ENCODE measurements at places on chromosomes 7 and 10.
A peak's percentile ranks its signal among the peaks of the same experiment; 100 is the strongest.

- DNase-seq = peak; percentile 50
Observed at GRCh38 chr10:28375399-28376354, 72.8 kb upstream of the MPP7 start.

GRCh38 chr10:71443676-71444075, 47.0 kb downstream of the CDH23 start:
- no peak for DNase-seq

- peak; percentile 32 for DNase-seq
Observed at GRCh38 chr7:18458830-18459229, 36.7 kb upstream of the HDAC9 start.

DNA sequence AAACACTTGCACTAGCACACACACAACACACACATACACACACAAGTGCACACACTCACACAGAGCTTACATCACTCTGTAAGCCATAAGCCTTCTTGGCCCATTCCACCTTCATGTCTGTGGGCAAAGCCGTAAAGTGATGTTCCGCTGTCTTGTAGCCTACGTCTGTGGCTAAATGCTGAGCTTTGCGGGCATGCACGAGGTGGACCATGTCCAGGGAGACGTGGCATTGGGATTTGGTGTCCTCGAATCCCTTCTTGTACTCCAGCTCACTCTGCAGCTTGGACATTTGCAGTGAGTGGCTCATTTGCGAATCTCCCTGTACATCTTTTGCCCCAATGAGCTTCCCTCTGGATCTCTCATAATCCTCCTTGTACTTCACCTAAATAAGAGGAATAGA, 42.0 kb downstream of the NRAP start:
- no peak for DNase-seq

DNA sequence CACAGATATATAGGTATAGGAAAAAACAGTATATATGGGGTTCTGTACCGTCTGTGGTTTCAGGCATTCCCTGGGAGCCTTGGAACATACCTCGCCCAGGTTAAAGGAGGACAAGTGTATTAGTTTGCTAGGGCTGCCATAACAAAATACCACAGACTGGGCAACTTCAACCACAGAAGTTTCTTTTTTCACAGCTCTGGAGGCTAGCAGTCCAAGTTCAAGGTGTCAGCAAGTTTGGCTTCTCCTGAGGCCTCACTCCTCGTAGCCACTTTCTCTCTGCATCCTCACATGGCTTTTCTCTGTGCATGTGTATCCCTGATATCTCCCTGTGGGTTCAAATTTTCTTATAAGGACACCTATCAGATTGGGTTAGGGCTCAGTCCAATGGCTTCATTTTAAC, 189.1 kb downstream of the DNAH11 start:
- no peak for DNase-seq

DNA sequence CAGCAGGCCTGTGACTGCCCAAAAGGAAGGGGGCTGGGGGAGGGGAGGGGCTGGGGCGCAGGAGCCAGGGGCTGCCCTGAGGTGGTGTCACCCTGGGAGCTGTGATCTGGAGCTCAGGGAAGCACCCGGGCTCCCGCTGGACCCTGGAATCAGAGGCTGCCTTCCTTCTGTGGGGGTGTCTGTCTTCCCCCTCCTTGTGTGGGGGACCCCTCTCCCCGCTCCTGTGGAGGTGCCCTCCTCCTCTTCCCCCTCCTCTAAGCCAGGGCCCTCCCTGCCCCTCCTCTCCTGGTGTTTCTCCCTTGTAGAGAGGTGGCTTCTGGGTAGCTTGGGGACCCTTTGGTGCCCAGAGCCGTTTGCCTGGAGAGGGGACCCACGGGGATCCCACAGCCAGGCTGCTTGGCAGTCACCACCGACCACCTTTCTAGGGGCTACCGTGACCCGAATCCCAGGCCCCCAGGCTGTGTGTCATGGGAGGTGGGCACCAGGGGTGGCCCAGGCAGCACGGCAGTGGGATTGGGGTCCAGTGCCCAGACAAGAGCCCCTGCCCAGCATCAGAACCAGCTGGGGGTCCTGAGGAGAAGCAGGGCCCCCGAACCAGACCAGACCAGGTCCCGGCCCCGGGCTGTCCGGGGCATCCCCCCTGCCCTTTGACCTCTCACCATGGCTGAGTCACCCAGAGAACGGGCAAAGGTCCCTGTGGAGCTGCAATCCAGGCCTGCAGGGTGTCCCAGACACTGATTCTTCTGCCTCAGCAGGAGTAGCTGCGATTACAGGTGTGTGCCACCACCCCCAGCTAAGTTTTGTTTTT, 741 bp downstream of the PRAP1 start:
- no peak for DNase-seq

DNA sequence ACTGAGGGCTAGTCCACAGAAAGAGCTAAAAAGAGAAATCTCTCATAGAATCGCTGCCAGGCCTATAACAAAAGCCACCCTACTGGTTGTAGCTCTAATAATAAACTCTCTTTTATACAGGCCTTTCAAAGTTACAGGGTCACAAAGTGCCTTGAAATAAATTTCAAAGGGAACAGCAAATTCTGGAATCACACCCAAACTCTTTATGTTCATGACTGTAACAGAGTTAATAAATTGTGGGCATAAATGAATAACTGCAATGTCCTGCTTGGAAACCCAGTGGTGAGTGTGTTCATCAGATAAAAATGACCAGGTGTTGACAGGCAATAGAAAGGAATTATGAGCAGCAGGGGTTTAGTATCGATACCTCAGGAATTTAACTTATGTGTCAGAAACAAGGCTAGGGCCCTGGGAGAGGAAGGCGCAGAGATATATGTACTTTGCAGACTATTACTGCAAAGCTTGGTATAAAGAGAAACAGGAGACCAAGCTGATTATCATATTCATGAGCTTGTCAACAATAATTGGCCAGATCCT, 9.3 kb downstream of the CDC14C start:
- DNase-seq = no peak

- DNase-seq = no peak
Observed at GRCh38 chr7:40244226-40244625, 109.4 kb downstream of the SUGCT start.

DNA sequence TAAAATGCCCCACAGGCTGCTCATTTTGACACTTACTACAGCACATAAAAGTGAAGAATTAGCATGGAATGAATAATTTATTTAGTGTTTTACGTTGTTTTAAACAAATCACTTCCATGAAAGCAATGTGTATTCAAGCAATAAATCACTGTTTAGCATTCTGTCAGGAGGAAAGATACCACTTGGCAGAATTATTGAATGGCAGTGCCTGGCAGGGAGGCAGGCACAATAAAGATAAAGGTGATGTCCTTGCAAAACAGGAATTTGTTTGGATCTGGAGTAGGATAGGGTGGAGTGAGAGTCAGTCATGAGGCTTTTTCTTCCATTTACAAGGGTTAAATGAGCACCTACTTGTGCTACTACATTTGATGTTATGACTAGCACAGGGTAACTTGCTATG, 190.8 kb downstream of the SORCS1 start:
- DNase-seq = no peak

DNA sequence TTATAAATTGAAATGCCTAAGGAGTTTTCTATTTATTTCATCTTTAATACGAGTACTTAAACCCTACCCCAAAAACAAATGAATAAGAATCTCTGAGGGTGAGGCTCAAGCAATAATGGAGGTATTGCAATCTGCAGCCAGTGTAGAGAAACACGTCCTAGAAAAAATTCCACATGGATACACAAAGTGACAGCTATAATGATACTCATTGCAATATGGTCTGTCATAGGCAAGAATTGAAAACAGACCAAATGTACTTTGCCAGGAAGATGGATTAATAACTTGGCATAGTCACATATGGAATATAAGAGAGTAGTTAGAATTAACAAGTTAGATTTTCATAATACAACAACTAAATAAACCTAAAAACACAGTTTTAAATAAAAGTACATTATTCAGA, 440.1 kb upstream of the STEAP1 start:
- DNase-seq = no peak

DNA sequence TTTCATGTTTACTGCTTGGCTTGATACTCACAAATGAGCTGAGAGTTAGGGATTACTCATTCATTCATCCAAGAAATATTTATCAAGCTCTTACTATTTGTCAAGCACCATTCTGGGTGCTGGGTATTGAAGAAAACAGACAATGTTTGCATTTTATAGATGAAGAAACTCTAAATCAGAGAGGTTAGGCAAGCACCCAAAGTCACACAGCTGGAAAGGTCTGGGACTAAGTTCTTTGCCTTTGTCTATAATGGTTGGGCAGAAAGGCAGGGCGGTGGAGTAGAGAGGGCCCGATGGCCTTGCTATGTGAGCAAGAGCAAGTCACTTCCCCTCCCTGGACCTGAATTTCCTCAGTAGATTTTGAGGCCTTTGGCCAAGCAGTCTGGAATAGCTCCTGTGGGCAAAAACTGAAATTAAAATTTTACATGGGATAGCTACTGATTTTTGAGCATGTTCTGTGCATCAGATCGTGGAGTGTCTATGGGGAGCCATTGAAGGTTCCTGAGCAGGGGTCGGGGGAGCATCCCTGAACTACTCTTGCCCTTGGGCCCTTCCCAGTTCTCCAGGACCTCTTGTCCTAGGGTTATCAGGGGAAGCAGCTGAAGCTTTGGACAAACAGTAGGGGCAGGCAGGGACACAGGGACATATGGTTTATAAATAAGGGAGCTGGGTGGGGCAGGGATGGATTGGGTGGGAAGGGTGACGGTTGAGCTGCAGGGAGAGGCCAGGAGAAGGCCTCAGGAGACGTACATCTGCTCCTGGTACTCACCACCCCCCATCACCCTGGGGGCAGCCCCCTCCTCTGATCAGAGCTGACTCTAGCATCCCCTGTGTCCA, 23.3 kb downstream of the AQP1 start:
- no peak for DNase-seq

GRCh38 chr10:31120961-31121685, 89.5 kb upstream of the ZNF438 start:
- no peak for DNase-seq

GRCh38 chr7:147014286-147014955, 897.8 kb downstream of the CNTNAP2 start:
- DNase-seq = no peak

- DNase-seq = peak; percentile 63
Observed at GRCh38 chr7:141483044-141483443, 68.2 kb upstream of the AGK start.

GRCh38 chr10:101018600-101019439, 12.1 kb downstream of the PDZD7 start:
- peak; percentile 85 for DNase-seq

DNA sequence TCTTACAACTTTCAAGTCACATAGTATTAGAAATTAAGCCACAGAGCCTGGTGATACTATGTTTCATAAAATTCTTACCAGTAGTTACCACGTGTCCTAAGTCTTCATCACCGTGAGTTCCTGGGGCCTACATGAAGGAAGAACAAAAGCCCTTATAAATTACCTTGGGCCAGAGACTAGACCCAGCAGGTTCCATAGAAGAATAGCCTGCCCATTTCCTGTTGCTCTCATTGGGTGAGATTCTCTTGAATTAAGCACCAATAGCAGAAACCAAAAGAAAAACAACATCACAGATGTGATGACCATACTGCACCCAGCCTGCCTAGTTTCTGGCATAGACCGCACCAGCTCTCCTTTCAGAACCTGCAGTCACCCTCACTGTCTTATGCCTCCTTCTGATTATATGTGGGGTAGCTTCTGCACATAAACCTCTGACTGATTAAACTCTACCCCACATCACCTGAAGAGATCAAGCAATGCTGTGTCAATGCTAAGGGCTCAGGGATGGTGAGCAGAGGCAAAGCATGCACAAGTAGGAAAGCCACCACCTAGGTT, 18.0 kb upstream of the SEM1 start:
- DNase-seq = no peak

DNA sequence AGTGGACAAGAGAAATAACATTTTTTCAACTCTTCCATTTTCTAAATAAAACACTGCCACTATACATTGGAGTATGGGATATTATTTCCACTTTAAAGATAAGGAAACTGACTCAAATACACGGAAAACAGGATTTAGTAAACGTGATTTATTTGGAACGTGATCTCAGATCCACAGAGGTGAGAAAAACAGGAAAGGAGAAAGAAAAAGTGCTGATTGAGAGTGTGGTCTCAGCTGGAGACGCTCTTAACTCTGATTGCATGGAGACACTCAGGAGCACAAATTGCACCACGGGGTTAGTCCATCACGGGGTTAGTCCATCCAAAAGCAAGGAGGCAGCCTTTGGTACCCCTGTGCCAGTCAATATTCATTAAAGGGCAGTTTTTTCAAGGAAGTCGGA, 142.5 kb downstream of the GNAT3 start:
- DNase-seq = no peak

- DNase-seq = no peak
Observed at GRCh38 chr10:58265249-58265648, 2.4 kb downstream of the IPMK start.

DNA sequence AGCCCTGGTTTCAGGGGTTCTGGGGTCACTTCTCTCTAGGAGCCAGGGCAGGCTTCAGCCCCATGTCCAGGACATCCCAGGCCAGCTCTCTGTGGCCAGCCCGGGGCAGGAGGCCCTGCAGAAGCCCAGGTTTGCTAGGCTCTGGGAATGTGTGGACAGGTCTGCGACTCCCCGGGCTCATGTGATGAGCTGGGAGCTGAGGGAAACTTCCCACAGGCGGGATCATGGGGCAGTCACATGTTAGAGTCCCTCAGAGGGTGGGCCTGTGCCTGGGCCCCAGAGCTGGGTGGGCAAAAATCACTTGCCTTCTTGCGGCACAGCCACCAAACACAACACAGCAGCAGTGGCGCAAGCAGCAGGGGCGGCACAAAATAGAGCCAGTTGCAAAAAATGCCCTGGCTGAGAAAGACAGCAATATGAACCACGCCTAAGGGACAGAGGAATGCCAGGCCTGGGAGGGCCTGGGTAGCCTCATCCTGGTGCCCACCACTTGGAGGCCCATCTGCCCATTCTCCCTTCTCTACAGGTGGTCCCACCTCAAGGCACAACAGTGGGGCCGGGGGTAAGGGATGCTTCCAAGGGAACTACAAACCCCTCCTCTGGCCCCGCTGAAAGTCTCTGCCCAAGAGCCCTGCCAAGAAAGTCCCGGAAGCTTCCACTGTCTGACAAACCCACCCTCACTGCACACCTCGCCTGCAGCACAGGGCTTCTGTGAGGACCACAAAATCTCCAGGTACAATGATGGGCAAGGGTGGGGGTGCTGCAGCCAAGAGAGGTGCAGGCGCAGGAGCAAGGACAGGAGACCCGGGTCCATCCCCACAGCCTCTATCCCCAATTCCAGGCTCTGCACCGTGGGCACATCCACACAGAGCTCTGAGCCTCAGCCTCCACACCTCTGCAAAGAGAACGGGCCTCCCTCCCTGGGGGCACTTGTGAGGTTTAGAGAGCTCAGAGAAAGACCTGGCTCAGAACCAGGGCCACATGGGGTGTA, 34.6 kb upstream of the ANTXRL start:
- DNase-seq = no peak

GRCh38 chr7:159154243-159154642, 9.6 kb upstream of the VIPR2 start:
- DNase-seq = no peak

Measured in Daoy (cell line).